ENCODE measurements at places on chromosomes 11 and 22. TPM values are rescaled to one million over a fixed set of nuclear protein-coding genes. Genes with fewer than 3 reads are reported as not detected.

DNA sequence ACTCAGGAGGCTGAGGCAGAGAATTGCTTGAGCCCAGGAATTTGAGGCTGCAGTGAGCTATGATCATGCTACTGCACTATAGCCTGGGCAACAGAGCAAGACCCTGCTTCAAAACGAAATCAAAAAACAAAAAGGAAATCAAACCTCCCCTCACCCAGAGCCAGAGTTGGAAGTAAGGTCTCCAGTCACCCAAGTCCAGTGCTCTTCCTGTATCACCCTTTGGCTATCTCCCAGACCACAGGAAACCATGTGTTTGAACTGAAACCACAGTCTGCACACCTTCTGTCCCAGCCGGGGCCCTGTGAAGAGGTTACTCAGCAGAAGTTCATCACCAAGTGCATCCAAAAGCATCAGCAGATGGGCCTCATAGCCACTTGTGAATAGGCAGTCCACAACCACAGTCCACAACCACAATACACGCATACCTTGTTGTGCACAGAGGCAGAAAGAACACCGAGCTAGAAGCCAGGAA, 4.6 kb downstream of the MYH9 start:
- H3K27me3 ChIP-seq = no peaks in the 10 kb centered on the region
- DNase-seq = no peak
- peaks cover 48% of the 10 kb centered on the region for H3K36me3 ChIP-seq
- peak overlapping the region; percentile 84 for H3K4me3 ChIP-seq
- H3K27ac ChIP-seq = peak overlapping the region; percentile 98
- H3K4me1 ChIP-seq = peaks cover 79% of the 10 kb centered on the region

DNA sequence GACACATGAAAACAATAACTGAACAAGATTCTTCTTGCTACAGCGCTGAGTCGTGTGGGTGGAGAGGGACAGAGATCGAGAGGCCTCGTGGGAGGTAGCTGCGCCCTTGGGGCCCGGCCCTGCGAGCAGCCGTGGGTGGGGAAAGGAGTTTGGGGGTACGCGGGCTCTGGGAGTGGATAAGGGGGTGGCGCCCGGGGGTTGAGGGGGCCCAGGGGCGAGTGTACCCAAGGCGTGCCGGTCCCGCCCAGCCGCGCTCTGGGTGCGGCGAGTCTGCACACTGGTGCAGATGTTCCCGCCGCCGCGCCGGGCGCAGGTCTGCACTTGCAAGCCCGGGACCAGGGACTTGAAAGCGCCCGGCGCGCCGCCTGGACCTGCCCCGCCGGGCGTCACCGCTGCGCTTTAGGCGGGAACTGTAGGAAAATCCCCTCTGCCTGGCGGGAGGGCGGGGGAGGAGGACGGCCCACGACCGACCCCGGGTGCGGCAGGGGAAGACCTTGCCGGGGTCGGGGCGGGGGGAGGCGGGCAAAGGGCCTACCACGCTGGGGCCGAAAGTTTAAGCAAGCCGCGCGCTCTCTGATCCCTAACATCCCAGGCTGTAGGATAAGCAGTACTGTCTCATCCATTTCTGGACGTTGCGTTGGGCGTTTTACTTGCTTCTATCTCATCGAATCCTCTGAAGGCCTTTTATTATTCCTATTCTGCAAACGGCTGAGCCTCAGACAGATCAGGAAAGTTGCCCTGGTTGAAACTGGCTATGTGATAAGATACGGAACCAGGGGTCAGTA, 1.4 kb upstream of the KREMEN1 start:
- H3K27me3 ChIP-seq = peaks cover 10% of the 10 kb centered on the region
- peak; percentile 72 for DNase-seq
- H3K4me3 ChIP-seq = peak overlapping the region; percentile 85
- no peak overlapping the region for H3K27ac ChIP-seq
- H3K36me3 ChIP-seq = no peaks in the 10 kb centered on the region
- H3K4me1 ChIP-seq = peaks cover 24% of the 10 kb centered on the region

- H3K4me3 ChIP-seq = no peak overlapping the region
- H3K4me1 ChIP-seq = no peaks in the 10 kb centered on the region
- H3K36me3 ChIP-seq = no peaks in the 10 kb centered on the region
- no peak for DNase-seq
- no peak overlapping the region for H3K27ac ChIP-seq
- H3K27me3 ChIP-seq = no peaks in the 10 kb centered on the region
These were observed 1232.2 kb downstream of the BRD1 start for GRCh38 chr22:48595511-48595905.

DNA sequence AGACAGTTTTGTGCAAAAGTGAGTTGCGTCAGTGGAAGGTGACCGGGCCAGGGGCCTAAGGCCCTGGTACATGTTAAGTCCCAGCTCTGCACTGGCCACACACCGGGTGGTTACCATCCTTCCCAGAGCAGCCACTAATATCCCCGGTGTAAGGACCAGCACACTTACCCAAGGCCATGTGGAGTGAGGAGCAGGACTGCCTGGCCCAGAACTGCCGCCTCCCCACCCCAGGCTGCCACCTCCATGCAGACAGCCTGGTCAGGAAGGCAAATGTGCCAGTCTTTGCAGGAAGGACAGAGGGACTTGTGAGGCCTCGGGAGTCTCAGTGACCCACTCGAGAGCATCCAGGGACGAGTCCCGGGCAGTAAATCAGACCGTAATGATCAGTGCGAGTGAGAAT, 102.9 kb downstream of the MORC2 start:
- DNase-seq = no peak
- H3K4me1 ChIP-seq = no peaks in the 10 kb centered on the region
- H3K27me3 ChIP-seq = no peaks in the 10 kb centered on the region
- no peak overlapping the region for H3K27ac ChIP-seq
- H3K4me3 ChIP-seq = no peak overlapping the region
- no peaks in the 10 kb centered on the region for H3K36me3 ChIP-seq

DNA sequence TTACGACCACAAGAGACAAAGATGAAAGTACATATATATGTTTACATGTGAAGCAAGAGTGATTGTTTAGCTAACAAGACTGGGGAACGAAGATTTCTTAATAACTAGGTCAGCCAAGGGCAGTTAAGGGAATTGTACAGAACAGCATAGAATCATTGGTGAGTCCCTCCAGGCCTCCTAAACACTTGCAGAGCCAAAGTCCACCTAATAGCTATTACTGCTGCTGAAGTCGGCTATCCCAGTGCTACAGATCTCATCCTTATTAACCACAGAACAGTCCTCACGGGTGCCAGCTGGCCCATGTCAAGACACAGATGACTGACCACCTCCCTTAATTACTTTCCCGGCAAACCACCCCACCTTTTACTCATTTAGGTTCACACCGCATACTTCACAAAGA, 68.5 kb upstream of the OPCML start:
- DNase-seq = no peak
- H3K4me1 ChIP-seq = no peaks in the 10 kb centered on the region
- no peaks in the 10 kb centered on the region for H3K36me3 ChIP-seq
- H3K27me3 ChIP-seq = no peaks in the 10 kb centered on the region
- H3K27ac ChIP-seq = no peak overlapping the region

DNA sequence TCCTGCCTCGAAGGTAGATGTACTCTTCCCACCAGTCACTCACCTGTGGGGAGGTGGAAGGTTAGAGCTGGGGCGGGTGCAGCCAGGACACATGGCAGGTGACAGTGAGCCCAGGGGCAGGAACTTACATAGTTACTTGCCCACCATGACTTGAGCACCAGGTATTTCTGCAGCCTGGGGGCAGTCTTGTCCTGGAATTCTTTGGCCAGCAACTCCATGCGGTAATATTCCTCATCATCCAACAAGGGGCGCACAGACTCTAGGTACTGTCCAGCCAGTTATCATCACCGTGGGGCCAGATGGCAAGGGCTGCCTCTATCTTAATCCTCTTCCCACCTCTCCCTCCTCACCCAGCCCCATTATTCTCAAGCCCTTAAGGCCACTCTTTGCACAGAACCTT, 2.2 kb downstream of the CPT1B start:
- no peak for DNase-seq
- no peaks in the 10 kb centered on the region for H3K27me3 ChIP-seq
- H3K4me3 ChIP-seq = no peak overlapping the region
- no peak overlapping the region for H3K27ac ChIP-seq
- H3K36me3 ChIP-seq = peaks cover 4% of the 10 kb centered on the region
- peaks cover 2% of the 10 kb centered on the region for H3K4me1 ChIP-seq

- no peaks in the 10 kb centered on the region for H3K36me3 ChIP-seq
- peaks cover 17% of the 10 kb centered on the region for H3K27me3 ChIP-seq
- DNase-seq = no peak
These were observed 27.3 kb upstream of the MUC5AC start for GRCh38 chr11:1130276-1131032.

DNA sequence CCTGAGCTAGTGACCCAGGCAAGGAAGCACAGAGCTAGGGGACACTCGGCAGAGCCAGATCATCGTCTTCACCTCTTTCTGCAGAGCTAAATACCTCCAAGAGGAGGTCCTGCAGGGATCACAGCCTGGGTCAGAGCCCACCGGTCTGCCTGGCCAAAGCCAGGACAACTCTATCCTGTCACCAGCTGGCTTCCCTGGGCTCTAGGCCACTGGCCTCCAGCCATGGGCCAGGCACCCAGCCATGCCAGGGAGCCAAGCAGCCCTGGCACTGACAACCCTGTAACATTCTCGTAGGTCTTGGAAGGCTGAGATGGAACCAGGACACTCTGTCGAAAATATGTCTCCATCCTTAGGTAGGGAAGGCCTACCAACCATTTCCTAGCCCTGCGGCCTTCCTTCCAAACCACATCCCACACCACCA, 270.1 kb downstream of the BUD13 start:
- H3K4me3 ChIP-seq = no peak overlapping the region
- no peaks in the 10 kb centered on the region for H3K4me1 ChIP-seq
- no peak for DNase-seq
- peaks cover 35% of the 10 kb centered on the region for H3K27me3 ChIP-seq
- no peaks in the 10 kb centered on the region for H3K36me3 ChIP-seq

- H3K4me3 ChIP-seq = no peak overlapping the region
- no peak for DNase-seq
- H3K27ac ChIP-seq = no peak overlapping the region
- peaks cover 19% of the 10 kb centered on the region for H3K36me3 ChIP-seq
These were observed 51.4 kb downstream of the COPB1 start for GRCh38 chr11:14448240-14448639.

- no peaks in the 10 kb centered on the region for H3K27me3 ChIP-seq
- peaks cover 70% of the 10 kb centered on the region for H3K4me1 ChIP-seq
- peak; percentile 16 for DNase-seq
- H3K27ac ChIP-seq = peak overlapping the region; percentile 97
- H3K36me3 ChIP-seq = no peaks in the 10 kb centered on the region
These were observed 82.9 kb upstream of the PPARA start for GRCh38 chr22:46067159-46068111.

- H3K36me3 ChIP-seq = peaks cover 5% of the 10 kb centered on the region
- no peaks in the 10 kb centered on the region for H3K27me3 ChIP-seq
- DNase-seq = no peak
- H3K4me3 ChIP-seq = no peak overlapping the region
These were observed 10.5 kb downstream of the KIAA0930 start for GRCh38 chr22:45230026-45230721.

GRCh38 chr22:27022896-27023361, 365.5 kb downstream of the MIAT start:
- H3K4me1 ChIP-seq = no peaks in the 10 kb centered on the region
- peaks cover 6% of the 10 kb centered on the region for H3K27me3 ChIP-seq
- DNase-seq = no peak
- H3K27ac ChIP-seq = no peak overlapping the region

- H3K27me3 ChIP-seq = no peaks in the 10 kb centered on the region
These were observed 3.7 kb upstream of the NEAT1 start for GRCh38 chr11:65418681-65419459.

GRCh38 chr11:101003468-101003867, 126.1 kb downstream of the PGR start:
- no peak overlapping the region for H3K27ac ChIP-seq
- DNase-seq = no peak
- no peaks in the 10 kb centered on the region for H3K27me3 ChIP-seq
- H3K36me3 ChIP-seq = no peaks in the 10 kb centered on the region
- H3K4me1 ChIP-seq = no peaks in the 10 kb centered on the region
- no peak overlapping the region for H3K4me3 ChIP-seq

GRCh38 chr11:125201525-125202141, 37.1 kb downstream of the PKNOX2 start:
- no peak overlapping the region for H3K4me3 ChIP-seq
- H3K36me3 ChIP-seq = no peaks in the 10 kb centered on the region

DNA sequence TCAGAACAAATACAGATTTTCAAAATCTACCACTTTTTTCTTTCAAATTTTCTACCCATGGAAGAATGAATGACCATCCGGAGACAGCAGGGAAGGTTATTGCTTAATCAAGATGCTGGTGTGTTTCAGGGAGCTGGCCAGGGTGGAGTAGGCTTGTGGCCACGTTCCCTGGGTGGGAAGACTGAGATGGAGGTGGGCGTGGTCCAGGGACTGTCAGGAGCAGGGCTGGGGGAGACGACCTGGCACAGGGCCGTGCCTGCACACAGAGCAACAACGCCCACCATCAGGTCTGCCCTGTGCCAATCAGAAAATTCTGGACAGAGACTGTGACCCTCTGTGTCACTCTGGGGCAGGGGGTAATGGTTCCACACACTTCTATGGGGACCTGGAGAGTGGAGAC, 7.1 kb upstream of the APOBEC3H start:
- no peak overlapping the region for H3K4me3 ChIP-seq
- H3K27me3 ChIP-seq = peaks cover 9% of the 10 kb centered on the region
- no peak for DNase-seq
- no peaks in the 10 kb centered on the region for H3K36me3 ChIP-seq
- peak overlapping the region; percentile 39 for H3K27ac ChIP-seq

DNA sequence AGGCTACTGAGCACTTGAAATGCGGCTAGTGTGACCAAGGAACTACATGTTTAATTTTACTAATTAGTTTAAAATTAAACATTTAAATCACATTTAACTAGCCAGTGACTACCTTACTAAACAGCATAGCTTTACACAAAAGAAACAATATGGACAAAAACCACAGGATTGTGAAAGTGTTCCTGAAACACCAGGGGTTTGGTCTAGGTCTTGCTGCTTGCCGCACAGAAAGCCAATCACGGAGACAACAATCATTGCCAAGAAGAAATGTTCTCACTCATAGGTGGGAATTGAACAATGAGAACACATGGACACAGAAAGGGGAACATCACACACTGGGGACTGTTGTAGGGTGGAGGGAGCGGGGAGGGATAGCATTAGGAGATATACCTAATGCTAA, 309.5 kb downstream of the C11orf87 start:
- H3K27me3 ChIP-seq = no peaks in the 10 kb centered on the region
- no peak overlapping the region for H3K27ac ChIP-seq
- H3K4me3 ChIP-seq = no peak overlapping the region
- H3K4me1 ChIP-seq = no peaks in the 10 kb centered on the region
- no peak for DNase-seq

Gene SLC5A4
- total RNA-seq = 1.4 TPM

Gene SPON1
- 40.1 TPM for total RNA-seq

Gene MYBPC3
- 0.86 TPM for total RNA-seq

Gene TESMIN
- 1.9 TPM for total RNA-seq

Gene INPP5J
- 4.6 TPM for total RNA-seq

Gene BEST1
- 14.1 TPM for total RNA-seq

Gene THY1
- 7.5 TPM for total RNA-seq
